ENCODE measurements at places on chromosomes 3 and 15. TPM values are rescaled to one million over a fixed set of nuclear protein-coding genes. Genes with fewer than 3 reads are reported as not detected.

The CPLX3 gene
- not detected for total RNA-seq

The SLCO3A1 gene
- total RNA-seq: 1.8 TPM

The C3orf20 gene
- not detected for total RNA-seq

The SAMMSON gene
- total RNA-seq: not detected

The TSC22D2 gene
- total RNA-seq: 6.2 TPM

All from dermis microvascular lymphatic vessel endothelial cell (primary cell).